Fibroblast of lung (primary cell): ENCODE measurements at places on chromosomes 7 and 10.

GRCh38 chr7:120353171-120353570 lies 80.2 kb downstream of the KCND2 start:
- H3K4me3 ChIP-seq, result no peak overlapping the region
- DNase-seq, result no peak
- H3K27me3 ChIP-seq, result no peaks in the 10 kb centered on the region

GRCh38 chr7:138008588-138009349 lies 6.9 kb upstream of the CREB3L2 start:
- no peak overlapping the region for H3K4me3 ChIP-seq
- DNase-seq, result peak; percentile 77
- no peaks in the 10 kb centered on the region for H3K27me3 ChIP-seq
- no peaks in the 10 kb centered on the region for H3K36me3 ChIP-seq
- peaks cover 2% of the 10 kb centered on the region for H3K4me1 ChIP-seq

- no peak overlapping the region for H3K4me3 ChIP-seq
- H3K4me1 ChIP-seq, result no peaks in the 10 kb centered on the region
- no peaks in the 10 kb centered on the region for H3K27me3 ChIP-seq
- no peak for DNase-seq
- no peaks in the 10 kb centered on the region for H3K36me3 ChIP-seq
Observed at GRCh38 chr7:1813394-1814088, 143.5 kb downstream of the ELFN1 start.

DNA sequence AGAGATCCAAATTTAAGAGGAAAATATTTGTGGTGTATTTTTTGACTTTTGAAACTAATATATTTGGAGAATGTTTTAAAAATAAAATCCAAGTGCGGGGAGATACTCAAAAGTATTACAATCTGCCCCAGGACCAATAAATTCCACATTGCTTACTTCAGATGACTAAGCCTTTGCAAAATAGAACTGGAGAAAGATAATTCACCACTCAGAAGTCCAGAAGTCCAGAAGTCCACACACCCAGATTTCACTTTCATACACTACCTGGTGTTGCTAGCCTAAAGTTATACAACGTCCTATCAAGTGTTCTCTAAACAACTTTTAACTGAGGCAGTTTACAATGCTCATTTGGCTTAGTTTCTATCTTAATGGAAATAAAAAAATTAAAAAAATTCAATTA lies 487.0 kb upstream of the SEMA3D start:
- H3K27me3 ChIP-seq, result no peaks in the 10 kb centered on the region
- H3K4me3 ChIP-seq, result no peak overlapping the region
- no peak for DNase-seq
- H3K27ac ChIP-seq, result no peak overlapping the region
- no peaks in the 10 kb centered on the region for H3K36me3 ChIP-seq

- no peak overlapping the region for H3K4me3 ChIP-seq
- H3K4me1 ChIP-seq, result no peaks in the 10 kb centered on the region
- H3K27ac ChIP-seq, result no peak overlapping the region
Observed at GRCh38 chr10:131312478-131312836, 936 bp upstream of the TCERG1L start.
